Smooth muscle cell of bladder (primary cell): ENCODE measurements at places on chromosomes 7 and 10. TPM values are rescaled to one million over a fixed set of nuclear protein-coding genes. Genes with fewer than 3 reads are reported as not detected.

The AUTS2 gene
- 2.3 and 6.2 TPM in 2 replicates for total RNA-seq

The LRRN3 gene
- total RNA-seq = 0.85 and 2.1 TPM in 2 replicates

The POLR3A gene
- total RNA-seq = 12.5 and 13.0 TPM in 2 replicates

The ACHE gene
- not detected in 2 replicates for total RNA-seq

The GCK gene
- 1.0 and 1.4 TPM in 2 replicates for total RNA-seq

The SPDYE1 gene
- total RNA-seq = not detected in 2 replicates

The FAM25C gene
- not detected in 2 replicates for total RNA-seq

The RPEL1 gene
- total RNA-seq = under 0.01 TPM in 1 of 2 replicates, not detected in the other

The NPSR1 gene
- not detected in 2 replicates for total RNA-seq

The ANKRD2 gene
- total RNA-seq = 0.71 and 1.2 TPM in 2 replicates

The SEMA3E gene
- total RNA-seq = 2.0 and 4.9 TPM in 2 replicates

The HOXA4 gene
- total RNA-seq = 0.14 and 0.28 TPM in 2 replicates

The LIPJ gene
- total RNA-seq = under 0.01 TPM in 2 replicates

The MYH16 gene
- not detected in 2 replicates for total RNA-seq

The KLLN gene
- 0.37 and 0.57 TPM in 2 replicates for total RNA-seq

The NCF1 gene
- total RNA-seq = under 0.01 and 0.09 TPM in 2 replicates
